ENCODE measurements at places on chromosomes 16 and 17. TPM values are rescaled to one million over a fixed set of nuclear protein-coding genes. Genes with fewer than 3 reads are reported as not detected.

CCR7 gene
- 0.75 TPM for total RNA-seq

HSPB9 gene
- not detected for total RNA-seq

KCNAB3 gene
- not detected for total RNA-seq

HERPUD1 gene
- total RNA-seq = 86.9 TPM

All from heart left ventricle (tissue), 16 donors.